A172 (cell line): ENCODE measurements at places on chromosomes 11 and 22. TPM values are rescaled to one million over a fixed set of nuclear protein-coding genes. Genes with fewer than 3 reads are reported as not detected.

DNA sequence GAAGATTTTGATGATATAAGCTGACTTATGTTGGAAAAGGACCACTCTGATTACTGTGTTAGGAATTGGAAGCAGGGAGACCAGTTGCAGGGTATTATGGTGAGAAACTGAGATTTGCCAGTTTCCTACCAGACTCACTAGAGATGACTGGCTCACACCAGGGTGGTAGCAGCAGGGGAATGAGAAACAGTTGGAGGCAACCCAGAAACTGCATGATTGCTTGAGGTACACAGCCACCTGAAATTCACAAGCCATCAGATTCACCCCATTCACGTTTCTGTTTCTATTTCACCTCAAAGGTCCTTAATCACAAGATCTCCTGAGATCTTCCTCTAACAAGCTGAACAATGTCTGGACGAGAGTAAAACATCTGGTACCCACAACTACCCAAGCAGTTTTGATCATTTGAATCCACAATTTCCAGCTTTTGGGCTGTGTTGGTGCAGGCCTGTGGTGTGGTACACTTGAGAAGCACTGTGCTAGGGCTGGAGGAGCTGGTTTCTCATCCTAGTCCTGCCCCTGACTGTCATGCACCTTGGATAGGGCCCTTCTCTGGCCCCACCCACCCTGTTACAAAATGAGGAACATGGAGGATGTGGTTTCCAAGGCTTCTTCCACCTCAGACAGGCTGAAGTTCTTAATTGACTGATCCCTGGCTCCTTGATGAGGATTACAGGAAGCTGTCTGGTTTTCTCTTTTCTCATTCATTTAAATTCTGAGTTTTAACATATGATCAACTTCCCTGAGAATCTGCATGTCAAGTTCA is 233.4 kb downstream of the INSC start:
- no peak for DNase-seq

DNA sequence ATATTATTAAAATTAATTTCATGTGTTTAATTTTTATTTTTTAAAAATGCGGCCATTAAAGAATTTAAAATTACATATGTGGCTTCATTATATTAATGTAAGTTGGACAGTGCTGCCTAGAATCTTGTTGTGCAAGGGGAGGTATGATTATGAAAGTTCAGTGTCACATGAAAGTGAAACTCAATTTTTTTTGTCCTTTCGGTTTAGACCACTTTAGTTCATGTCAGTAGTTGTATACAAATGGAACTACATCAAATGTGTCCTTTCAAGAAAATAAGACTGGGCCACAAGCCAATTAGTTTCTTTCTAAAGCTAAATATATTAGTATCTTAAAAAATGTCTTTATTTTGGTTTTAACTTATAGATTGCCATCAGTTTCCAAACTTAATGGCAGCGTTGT is 35.7 kb downstream of the TBCEL start:
- no peak for DNase-seq

GRCh38 chr11:26106726-26107125 is 225.2 kb upstream of the ANO3 start:
- DNase-seq: no peak

Gene SYT13
- total RNA-seq: 0.19 TPM in 1 of 2 replicates, not detected in the other

- DNase-seq: no peak
Measured at GRCh38 chr11:108713076-108713790, 48.4 kb downstream of the DDX10 start.

DNA sequence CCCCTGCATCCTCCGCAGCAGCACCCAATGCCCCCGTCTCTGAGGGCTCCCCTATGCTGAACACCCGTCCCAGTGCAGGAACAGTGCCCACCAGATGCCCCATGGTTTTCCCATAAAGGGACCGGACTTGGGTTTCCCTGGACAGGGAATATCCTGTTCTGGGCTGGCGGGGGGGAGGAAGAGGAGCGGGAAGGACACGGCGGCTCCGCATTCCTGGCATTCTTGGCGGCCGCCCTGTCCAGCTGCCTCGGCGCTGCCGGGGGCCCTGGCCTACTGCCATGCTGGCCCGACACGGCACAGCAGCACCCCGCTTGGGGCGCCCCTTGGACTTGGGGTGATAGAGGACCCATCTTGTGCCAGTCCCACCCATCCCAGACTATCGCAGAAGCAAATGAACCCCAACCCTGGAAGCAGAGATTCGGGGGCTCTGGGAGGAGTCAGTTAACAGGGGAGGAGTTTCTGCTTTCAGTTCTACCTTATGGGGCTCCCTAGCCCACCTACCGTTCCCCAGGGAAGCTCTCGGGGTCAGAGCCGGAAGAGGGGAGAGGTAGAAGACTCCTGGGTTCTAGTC is 23.7 kb upstream of the CBX7 start:
- DNase-seq: peak; percentile 82

Gene POU2AF1
- not detected in 2 replicates for total RNA-seq

GRCh38 chr22:41512421-41513194 is 31.7 kb downstream of the POLR3H start:
- DNase-seq: peak; percentile 63
